ENCODE measurements at places on chromosomes 7 and 10.

DNA sequence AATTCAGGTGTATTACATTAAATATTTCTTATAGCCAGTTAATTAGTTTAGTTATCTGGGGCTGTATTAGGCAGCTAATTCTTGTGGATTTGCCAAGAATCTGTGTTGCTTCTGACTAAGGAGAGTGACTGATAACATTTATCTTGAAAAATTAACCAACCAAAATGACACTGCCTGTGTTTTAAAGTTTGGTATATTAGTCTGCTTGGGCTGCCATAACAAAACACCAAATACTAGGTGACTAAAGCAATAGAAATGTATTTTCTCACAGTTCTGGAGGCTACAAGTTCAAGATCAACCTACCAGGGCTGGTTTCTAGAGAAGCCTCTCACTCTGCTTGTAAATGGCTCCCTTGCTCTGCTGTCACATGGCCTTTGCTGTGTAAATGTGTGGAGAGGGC, 12.9 kb downstream of the EXOC4 start:
- peaks cover 3% of the 10 kb centered on the region for H3K36me3 ChIP-seq
- no peaks in the 10 kb centered on the region for H3K27me3 ChIP-seq
- H3K4me1 ChIP-seq = peaks cover 19% of the 10 kb centered on the region
- H3K27ac ChIP-seq = no peak overlapping the region
- no peak for DNase-seq

- no peak overlapping the region for H3K27ac ChIP-seq
- H3K4me3 ChIP-seq = no peak overlapping the region
- H3K4me1 ChIP-seq = no peaks in the 10 kb centered on the region
- no peak for DNase-seq
- peaks cover 5% of the 10 kb centered on the region for H3K27me3 ChIP-seq
Measured at GRCh38 chr7:156318426-156318825, 322.1 kb upstream of the RNF32 start.

- peaks cover 4% of the 10 kb centered on the region for H3K4me1 ChIP-seq
- H3K36me3 ChIP-seq = peaks cover 3% of the 10 kb centered on the region
- H3K27ac ChIP-seq = no peak overlapping the region
- no peak for DNase-seq
- no peak overlapping the region for H3K4me3 ChIP-seq
Measured at GRCh38 chr7:44216521-44217222, 15.9 kb downstream of the YKT6 start.

DNA sequence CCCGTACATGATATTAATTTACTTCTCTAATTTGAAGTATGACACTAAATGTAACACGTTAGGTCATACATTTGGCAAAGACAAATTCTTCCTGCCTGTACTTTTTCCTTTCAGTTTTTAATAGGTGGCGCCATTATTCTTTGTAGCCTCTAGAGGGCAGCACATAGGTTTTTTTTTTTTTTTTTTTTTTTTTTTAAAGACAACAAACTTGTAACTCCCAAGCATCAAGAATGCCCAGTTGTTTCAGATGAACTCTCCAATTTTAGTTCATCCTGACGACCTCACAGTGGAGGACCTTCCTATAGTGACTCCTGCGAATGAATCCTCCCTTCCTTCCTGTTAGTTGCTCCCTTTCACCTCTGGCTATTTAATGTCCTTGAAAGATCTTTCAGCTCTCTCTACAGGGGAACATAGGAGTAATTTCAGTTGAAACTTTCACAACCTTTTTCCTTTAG, 139.3 kb upstream of the HDAC9 start:
- no peaks in the 10 kb centered on the region for H3K36me3 ChIP-seq
- no peak overlapping the region for H3K27ac ChIP-seq
- H3K27me3 ChIP-seq = peaks cover 7% of the 10 kb centered on the region
- H3K4me3 ChIP-seq = no peak overlapping the region
- no peak for DNase-seq
